Muscle of arm (tissue), 14 donors: ENCODE measurements at places on chromosomes 11 and 22.

- no peak for DNase-seq
Observed at GRCh38 chr11:46321757-46322156, 25.5 kb upstream of the DGKZ start.

GRCh38 chr11:2166091-2166851 is 5.3 kb upstream of the INS start:
- no peak for DNase-seq

- DNase-seq: no peak
Observed at GRCh38 chr11:134559602-134559962, 147.5 kb upstream of the B3GAT1 start.

DNA sequence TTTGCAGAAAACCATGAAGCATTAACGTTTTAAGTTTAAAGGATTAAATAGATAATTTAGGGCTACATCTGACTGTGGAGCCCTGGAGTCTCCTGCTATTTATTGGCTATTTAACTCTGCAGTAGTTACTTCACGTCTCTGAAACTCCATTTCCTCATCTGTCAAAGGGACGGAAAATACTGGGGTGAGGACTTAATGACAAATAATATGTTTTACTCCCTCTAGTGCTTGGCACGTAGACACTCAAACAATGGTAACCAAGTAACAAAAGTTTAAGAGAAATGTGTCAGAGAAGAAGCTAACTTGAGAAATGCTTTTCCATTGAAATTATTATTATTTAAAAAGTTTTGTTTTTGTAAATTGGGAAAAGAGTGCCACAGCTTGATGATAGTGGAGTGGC is 130.7 kb upstream of the RCN1 start:
- DNase-seq: no peak

DNA sequence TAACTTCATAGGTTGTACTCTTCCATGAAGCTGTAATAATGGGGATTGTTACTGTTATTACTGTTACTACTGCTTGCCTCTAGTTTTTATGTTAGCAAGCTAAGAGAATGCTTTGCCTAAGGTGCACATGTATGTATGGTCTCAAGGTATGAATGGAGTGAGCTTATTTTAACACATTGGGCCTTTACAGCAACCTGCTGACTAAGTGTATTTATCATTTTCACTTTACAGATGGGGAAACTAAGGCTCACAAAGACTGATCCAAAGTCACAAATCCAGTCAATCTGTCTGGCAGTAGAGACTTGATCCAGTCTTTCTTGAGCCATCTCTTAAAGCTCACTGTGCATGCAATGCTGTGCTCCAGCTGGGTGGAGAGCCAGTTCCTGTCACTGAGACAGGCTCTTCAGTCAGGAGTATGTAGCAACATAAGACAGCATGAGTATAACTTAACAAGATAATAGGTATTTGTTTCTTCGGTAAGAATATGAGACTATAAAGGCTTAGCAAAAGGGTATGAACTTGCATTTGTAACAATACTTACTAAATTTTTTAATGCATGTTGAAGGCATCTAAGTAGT is 66.5 kb downstream of the PPP2R1B start:
- no peak for DNase-seq

GRCh38 chr11:6968816-6969215 is 42.6 kb downstream of the ZNF215 start:
- DNase-seq: no peak

DNA sequence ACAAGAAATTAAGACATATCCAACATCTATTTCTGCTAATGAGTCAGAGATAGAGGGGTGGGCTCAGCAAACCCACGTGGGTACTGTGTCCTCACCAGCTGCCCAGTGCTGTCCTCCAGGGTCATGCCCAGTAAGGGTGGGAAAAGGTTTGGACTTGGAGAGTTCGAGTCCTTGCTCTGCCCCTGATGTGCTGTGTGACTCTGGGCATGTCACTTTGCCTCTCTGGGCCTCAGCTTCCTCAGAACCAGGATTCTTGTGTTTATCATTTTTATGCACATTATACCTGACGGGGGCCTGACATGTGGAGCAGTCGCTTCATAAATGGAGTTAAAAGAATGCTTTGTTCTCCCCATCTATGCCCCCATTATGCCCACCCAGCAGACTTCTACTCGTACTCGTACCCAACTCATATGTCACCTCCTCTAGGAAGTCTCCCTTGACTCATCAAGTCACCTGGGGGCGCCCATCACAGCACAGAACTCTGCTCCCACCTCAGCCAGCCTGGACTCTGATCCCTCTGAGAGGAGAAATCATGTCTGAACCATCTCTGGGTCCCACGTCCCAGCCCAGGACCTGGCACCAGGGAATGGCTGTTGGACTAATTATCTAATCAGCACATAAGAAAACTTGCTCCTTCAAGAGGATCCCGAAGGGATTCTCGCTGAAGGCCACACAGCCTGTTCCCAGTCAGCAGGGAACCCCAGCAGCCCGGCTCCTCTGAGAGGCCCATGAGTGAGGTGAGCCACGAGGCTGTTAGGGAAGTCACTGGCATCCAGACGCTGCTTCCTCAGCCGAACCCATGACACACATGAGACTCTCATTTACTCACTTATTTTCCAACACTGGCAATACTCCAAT is 38.7 kb upstream of the TSKU start:
- DNase-seq: no peak
